ENCODE measurements at places on chromosomes 4 and X.

DNA sequence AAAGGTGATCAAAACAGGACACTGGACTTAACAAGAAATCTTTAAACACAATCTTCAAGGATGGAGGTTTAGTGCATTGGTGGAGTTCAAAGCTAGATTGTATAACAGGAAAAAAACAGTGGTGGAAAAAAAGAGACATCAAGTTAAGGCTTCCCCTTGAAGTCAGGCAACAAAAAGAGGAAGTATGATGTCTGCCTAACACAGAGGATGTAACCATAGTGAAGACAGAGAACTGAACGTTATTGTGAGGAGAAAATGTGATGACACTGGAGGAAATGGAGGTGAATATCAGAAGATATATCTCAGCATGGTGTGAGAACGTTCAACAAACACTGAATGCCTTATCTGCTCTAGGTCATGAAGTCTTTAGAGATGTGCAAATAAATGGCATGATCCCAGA, 192.4 kb upstream of the AR start:
- no peak overlapping the region for H3K4me3 ChIP-seq
- DNase-seq = no peak
- H3K27ac ChIP-seq = no peak overlapping the region
- H3K36me3 ChIP-seq = no peaks in the 10 kb centered on the region

GRCh38 chrX:53481816-53482465, 47.8 kb upstream of the HSD17B10 start:
- H3K36me3 ChIP-seq = no peaks in the 10 kb centered on the region
- H3K4me1 ChIP-seq = no peaks in the 10 kb centered on the region
- DNase-seq = no peak
- H3K4me3 ChIP-seq = no peak overlapping the region
- no peak overlapping the region for H3K27ac ChIP-seq

DNA sequence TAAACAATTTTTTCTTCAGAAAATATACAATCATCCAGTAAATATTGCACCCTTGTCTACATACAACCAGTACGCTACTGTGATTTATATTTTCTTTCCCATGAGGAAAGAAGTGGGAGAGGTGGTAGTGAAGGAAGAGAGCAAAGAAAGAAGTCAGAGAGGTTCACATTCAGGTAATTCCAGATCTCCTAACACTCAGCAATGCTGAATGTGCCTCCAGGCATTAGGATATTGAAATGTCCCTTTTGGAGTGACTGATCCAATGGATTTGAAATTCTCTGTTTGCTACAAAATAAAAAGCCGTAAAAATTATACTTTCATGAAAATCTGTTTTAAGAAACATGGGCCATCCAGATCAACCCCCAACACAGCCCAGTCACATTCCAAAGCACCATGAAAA, 211.9 kb upstream of the NR3C2 start:
- H3K27ac ChIP-seq = no peak overlapping the region
- no peaks in the 10 kb centered on the region for H3K36me3 ChIP-seq
- H3K27me3 ChIP-seq = no peaks in the 10 kb centered on the region
- H3K4me1 ChIP-seq = no peaks in the 10 kb centered on the region
- DNase-seq = no peak

DNA sequence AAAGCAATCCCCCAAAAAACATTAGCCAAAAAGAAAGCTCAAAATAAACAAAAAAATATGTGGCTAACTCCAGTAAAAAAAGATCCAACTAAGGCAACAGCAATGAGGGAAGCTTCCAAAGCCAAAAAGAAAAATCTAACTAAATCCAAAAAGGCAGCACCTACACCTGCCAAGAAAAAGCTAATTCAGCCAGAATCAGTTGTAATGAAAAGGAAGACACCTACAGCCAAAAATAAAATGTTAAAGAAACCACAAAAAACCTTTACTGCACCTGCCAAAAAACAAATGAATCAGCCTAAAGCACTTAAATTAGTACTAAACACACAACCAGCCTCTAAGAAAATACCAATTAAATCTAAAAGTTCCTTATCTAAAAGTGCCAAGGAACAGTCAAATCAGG, 37.2 kb upstream of the CABS1 start:
- H3K27me3 ChIP-seq = no peaks in the 10 kb centered on the region
- H3K36me3 ChIP-seq = no peaks in the 10 kb centered on the region
- no peak for DNase-seq
- H3K27ac ChIP-seq = no peak overlapping the region
- no peak overlapping the region for H3K4me3 ChIP-seq

GRCh38 chr4:86092684-86093083, 267.2 kb downstream of the MAPK10 start:
- H3K36me3 ChIP-seq = no peaks in the 10 kb centered on the region
- H3K27ac ChIP-seq = no peak overlapping the region
- no peaks in the 10 kb centered on the region for H3K4me1 ChIP-seq
- DNase-seq = no peak
- H3K4me3 ChIP-seq = no peak overlapping the region

GRCh38 chr4:48141048-48141447, 7.0 kb upstream of the TXK start:
- no peaks in the 10 kb centered on the region for H3K36me3 ChIP-seq
- no peak overlapping the region for H3K4me3 ChIP-seq
- no peak overlapping the region for H3K27ac ChIP-seq
- no peak for DNase-seq
- H3K27me3 ChIP-seq = no peaks in the 10 kb centered on the region

DNA sequence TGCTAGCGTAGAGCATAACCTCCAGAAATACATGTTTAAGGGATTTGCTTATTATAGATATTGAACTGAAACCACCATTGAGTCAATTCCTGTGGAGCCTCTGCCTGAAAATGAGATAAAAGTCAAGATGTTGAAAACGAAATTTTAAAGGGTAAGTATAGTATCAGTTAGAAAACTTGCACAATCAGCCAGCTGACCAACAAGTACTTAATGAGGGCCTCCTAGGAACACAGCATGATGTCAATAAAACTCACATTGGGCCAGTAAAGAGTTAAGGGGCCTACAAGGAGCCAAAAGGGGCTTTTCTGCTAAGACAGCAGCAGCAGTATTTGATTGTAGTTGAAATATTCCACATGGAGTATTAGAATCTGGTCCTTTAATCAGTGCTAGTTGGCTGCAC, 314.1 kb upstream of the PPARGC1A start:
- H3K27ac ChIP-seq = peak overlapping the region; percentile 5
- H3K4me3 ChIP-seq = no peak overlapping the region
- H3K36me3 ChIP-seq = no peaks in the 10 kb centered on the region
- no peak for DNase-seq
- no peaks in the 10 kb centered on the region for H3K4me1 ChIP-seq

- no peak overlapping the region for H3K4me3 ChIP-seq
- H3K4me1 ChIP-seq = no peaks in the 10 kb centered on the region
- no peak for DNase-seq
- no peaks in the 10 kb centered on the region for H3K36me3 ChIP-seq
These were observed 6.4 kb upstream of the PHEX start for GRCh38 chrX:22025751-22026150.

DNA sequence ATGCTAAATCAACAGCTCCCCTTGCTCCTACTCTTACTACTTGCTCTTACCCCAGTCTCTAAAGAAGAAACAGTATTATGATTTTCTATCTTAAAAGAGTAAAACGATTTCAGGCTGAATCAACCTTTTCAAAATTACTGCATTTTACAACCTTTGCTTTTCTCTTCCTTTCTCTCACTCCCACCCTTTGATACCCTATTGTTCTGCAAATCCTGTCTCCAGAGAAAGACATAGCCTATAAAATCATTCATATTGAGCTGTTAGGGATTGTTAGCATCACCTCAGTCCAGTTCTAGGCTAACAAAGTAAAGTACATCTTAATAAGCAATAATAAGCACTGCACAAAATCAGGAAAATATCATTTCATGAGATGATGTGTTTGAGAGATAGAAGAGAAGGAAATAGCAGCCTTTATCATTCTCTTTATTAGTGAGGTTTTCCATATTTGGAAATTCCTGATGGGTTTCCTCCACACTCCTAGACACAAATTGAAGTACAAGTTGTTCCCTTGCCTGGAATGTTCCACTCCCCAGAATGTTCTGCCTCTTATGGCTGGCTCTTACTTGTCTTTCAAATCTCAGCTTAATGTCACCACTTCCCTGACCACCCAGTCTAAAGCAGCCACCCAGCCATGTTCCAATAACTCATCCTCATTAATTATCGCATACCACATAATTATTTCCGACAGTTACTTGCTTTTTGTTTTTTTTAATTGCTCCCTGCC, 219.7 kb downstream of the PALLD start:
- H3K27me3 ChIP-seq = no peaks in the 10 kb centered on the region
- H3K4me3 ChIP-seq = no peak overlapping the region
- H3K27ac ChIP-seq = peak overlapping the region; percentile 58
- peaks cover 29% of the 10 kb centered on the region for H3K4me1 ChIP-seq
- H3K36me3 ChIP-seq = no peaks in the 10 kb centered on the region

DNA sequence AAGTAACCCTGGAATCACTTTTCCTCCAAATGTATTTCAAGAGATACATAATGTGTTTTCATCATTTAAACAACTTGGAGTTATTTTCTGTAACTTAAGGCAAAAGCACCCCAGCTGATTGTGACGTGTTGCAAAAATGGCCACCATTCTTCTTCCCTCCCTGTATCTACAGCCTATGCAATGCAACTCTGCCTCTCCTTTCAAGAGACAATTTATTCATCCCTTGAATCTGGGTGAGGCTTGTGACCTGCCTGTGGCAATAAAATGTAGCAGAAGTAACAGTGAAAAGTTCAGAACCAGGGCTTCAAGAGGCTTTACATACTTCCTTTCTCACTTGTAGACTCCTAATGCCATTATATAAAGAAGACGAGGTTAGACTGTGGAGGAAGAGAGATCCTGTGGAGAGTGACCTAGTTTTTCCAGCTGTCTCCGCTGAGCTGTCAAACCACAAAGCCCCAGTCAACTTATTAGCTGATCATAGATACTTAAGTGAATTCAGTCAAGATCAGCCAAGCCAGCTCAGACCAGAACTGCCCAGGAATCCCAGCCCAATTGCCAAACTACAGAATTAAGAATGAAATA, 81.0 kb upstream of the KLF3 start:
- no peak overlapping the region for H3K27ac ChIP-seq
- DNase-seq = no peak
- H3K4me3 ChIP-seq = no peak overlapping the region
- no peaks in the 10 kb centered on the region for H3K36me3 ChIP-seq
- no peaks in the 10 kb centered on the region for H3K27me3 ChIP-seq

DNA sequence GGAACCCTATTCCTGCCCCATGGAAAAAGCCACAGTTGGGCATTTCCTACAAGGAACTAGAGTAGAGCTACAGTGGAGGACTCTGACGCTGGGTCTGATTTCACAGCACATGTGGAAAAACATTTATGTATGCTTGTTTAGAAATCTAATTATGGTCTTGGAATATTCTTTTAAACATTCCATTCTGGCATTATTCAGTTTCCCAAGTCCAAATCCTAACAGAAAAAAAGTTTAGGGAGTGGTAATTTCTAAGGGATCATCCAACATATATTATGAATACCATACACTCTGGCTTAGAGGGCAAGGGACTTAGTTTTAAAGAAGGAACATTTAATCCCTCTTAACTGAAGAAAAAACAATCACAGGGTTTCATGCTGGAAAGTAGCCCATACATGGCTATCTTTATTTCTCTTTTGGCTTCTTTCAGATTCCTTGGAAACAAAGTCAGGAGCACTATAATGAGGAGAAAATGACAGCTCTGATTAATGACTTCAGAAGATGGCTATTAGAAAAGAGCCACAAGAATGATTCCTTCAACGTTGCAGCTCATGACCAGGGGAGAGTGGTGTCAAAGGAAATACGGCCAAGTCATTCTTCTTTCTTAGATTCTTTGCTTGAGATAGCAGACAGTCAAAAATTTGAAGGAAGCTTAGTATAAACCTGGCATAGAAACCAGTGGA, 56.1 kb downstream of the CNGA2 start:
- H3K4me3 ChIP-seq = no peak overlapping the region
- H3K4me1 ChIP-seq = no peaks in the 10 kb centered on the region
- H3K36me3 ChIP-seq = no peaks in the 10 kb centered on the region
- H3K27me3 ChIP-seq = no peaks in the 10 kb centered on the region

All from vagina (tissue), 2 donors.